ENCODE measurements at places on chromosomes 5 and 9. TPM values are rescaled to one million over a fixed set of nuclear protein-coding genes. Genes with fewer than 3 reads are reported as not detected.

DNA sequence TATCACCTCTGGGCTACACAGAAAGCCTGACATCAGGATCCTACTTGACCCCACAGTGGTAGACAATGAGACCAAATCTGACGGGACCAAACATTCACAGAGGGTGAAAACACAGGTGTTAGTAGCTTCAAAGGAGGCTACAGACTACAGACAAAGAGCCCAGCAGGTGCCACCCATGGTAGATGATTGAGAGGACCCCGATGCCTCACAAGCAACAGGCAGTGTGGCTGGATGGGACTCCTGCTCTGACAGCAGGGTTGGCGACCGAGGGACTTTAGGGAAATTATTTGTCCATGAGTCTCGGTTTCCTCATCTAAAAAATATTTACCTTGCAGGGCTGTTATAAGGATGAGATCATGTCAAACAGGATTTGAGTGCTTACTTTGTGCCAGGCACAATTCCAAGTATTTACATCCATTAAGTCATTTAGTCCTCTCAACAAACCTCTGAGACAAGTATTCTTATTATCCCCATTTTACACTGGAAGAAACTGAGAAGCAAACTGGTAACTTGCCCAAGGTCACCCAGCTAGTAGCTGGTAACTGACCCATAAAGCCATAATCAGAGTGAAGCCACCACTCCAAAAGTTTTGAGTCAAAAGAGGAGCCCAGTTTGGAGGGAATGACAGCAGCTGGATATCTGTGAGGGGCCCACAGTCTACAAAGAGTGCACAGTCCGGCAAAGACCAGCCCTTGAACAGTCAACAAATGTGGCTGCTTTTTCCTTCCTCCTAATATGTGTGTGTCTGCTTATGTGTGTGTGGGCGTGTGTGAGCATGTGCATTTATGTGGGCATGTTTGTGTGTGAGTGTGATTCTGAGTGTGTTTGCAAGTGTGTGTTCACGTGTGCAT is 502.0 kb downstream of the BNC2 start:
- no peaks in the 10 kb centered on the region for H3K36me3 ChIP-seq
- no peak overlapping the region for H3K27ac ChIP-seq
- no peaks in the 10 kb centered on the region for H3K27me3 ChIP-seq
- no peaks in the 10 kb centered on the region for H3K4me1 ChIP-seq

GRCh38 chr5:141917760-141918159 is 5.9 kb upstream of the DELE1 start:
- H3K27me3 ChIP-seq = peaks cover 9% of the 10 kb centered on the region
- DNase-seq = no peak
- no peaks in the 10 kb centered on the region for H3K36me3 ChIP-seq
- H3K27ac ChIP-seq = no peak overlapping the region

DNA sequence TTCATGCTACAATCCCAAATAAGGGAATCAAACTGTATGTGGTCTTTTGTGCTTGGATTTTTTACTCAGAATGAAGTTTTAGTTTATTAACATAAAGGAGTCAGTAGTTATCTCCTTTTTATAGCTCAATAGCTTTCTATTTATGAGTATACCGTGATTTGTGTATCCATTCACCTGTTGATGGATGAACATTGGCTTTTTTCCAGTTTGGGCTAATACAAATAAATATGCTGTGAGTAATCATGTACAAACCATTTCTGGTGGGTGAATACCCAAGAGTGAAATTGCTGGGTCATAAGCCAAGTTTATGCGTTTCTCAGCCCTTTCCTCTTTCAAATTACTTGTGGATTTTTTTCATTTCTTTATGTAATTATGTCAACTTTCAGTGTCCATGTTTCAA is 395.3 kb downstream of the OSTF1 start:
- H3K4me1 ChIP-seq = no peaks in the 10 kb centered on the region
- no peaks in the 10 kb centered on the region for H3K36me3 ChIP-seq
- no peaks in the 10 kb centered on the region for H3K27me3 ChIP-seq
- H3K4me3 ChIP-seq = no peak overlapping the region
- H3K27ac ChIP-seq = no peak overlapping the region

Gene TRPM6
- not detected for polyA plus RNA-seq

DNA sequence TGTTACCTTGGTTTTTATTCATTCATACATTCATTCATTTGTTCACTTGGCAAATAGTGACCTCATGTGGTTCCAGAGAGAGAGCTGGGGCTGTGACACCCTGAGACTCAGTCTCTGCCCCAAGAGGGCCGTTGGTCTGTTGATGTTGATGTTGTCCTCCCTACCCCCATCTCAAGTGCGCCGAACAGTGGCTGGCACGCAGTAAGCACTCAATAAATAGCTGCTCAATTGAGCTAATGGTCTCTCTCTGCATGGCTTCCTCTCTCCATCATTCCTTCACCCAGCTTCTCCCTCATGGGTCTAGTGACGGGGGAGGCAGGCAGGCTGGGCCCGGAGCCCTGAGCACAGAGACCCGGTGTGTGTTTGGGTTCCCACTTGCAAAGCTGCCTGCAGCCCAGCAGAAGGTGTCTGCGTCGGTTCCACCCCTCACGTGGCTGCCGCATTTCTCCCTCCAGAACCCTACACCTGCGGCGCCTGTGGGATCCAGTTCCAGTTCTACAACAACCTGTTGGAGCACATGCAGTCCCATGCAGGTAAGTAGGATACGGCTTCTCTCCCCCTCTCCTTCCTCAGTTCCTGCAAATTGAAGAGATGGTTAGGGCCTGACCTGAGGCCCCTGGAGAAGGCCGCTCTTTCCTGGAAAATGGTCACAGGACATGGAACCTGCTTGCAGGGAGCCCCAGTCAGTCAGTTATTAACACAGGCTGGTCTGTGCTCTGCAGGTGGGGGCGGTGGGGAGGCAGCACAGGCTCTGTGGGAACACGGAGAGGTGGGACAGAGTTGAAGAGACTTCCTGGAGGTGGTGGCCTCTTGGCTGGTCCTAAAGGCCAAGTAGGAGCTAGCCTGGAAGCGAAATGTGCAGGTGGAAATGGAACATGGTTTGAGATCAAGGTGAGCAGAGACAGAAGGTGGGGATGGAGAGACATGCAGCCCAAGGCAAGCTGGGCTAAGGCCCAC is 42.0 kb downstream of the AMBP start:
- H3K36me3 ChIP-seq = peaks cover 9% of the 10 kb centered on the region
- no peak for DNase-seq
- H3K27me3 ChIP-seq = no peaks in the 10 kb centered on the region
- no peak overlapping the region for H3K4me3 ChIP-seq
- no peak overlapping the region for H3K27ac ChIP-seq
- H3K4me1 ChIP-seq = no peaks in the 10 kb centered on the region
